ENCODE measurements at places on chromosomes 7 and 10. TPM values are rescaled to one million over a fixed set of nuclear protein-coding genes. Genes with fewer than 3 reads are reported as not detected.

Gene MYH16
- 0.01 TPM for polyA plus RNA-seq

Gene CLCN1
- polyA plus RNA-seq, result 1.6 TPM

Gene BMPR1A
- 41.5 TPM for polyA plus RNA-seq

Gene DGKI
- 1.4 TPM for polyA plus RNA-seq

- no peak for DNase-seq
These were observed 57.6 kb downstream of the SNX10 start for GRCh38 chr7:26349005-26349915.

DNA sequence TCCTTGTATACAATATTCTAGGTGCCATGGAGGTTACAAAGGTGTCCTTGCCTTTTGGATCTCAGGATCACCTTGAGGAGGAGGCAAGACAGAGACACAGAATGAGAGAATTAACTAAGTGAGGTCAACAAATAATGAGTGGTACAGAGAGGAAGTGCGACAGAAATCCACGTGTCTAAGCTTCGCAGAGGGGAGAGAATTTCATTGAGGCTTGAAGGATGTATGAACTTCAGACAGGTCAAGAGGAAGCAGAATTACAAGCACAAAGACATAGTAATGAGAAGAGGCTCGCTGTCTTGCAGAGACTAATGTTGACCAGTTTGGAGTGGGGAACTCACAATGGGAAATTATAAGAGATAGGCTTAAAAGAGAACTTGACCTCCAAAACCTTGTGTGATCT, 308.7 kb downstream of the FRMD4A start:
- no peak for DNase-seq

DNA sequence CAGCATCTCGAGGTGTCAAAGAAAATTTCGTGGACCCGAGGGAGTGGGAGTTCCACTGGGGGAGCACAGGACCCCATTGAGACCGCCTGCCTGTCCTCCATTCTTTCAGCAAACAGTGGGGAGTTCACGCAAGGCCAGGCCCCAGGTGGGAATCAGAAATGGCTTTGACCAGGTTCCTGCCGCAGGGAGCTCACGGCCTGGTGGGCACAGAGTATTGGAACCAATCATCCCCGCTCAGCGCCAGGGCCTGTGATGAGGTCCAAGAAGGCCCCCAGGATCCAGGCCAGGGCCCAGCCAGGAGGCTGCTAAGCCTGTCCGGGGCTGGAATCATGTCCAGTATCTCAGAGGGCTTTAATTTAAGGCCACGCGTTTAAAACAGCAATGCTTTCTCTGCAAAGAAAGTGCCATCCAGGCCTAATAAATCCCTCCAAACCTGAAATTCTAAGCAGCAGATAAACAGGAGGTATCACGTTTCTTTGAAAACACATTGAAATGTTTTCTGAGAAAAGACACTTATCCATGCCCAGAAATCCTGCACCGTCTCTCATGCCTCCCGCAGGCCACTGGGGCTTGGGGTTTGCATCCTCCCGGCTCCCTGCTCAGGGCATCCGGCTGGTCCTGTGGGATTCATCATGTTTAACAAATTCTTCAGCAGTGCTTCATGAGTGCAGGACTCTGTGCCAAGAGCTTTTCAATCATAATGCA, 125.7 kb downstream of the OAT start:
- no peak for DNase-seq

DNA sequence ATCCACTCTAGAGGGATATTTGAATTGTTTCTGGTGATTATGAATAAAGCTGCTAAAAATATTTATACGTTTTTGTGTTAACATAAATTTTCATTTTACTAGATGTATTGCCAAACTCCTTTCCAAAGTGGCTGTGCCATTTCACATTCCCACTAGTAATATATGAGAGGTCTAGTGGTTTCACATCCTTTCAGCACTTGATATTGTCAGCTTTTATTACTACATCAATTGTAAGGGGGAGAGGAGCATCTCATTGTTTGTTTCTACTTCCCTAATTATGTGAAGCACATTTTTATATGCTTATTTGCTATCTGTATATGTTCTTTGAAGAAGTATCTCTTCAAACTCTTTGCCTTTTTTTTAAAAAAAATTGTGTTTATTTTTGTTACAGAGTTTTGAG, 184.5 kb downstream of the ADK start:
- DNase-seq, result no peak

DNA sequence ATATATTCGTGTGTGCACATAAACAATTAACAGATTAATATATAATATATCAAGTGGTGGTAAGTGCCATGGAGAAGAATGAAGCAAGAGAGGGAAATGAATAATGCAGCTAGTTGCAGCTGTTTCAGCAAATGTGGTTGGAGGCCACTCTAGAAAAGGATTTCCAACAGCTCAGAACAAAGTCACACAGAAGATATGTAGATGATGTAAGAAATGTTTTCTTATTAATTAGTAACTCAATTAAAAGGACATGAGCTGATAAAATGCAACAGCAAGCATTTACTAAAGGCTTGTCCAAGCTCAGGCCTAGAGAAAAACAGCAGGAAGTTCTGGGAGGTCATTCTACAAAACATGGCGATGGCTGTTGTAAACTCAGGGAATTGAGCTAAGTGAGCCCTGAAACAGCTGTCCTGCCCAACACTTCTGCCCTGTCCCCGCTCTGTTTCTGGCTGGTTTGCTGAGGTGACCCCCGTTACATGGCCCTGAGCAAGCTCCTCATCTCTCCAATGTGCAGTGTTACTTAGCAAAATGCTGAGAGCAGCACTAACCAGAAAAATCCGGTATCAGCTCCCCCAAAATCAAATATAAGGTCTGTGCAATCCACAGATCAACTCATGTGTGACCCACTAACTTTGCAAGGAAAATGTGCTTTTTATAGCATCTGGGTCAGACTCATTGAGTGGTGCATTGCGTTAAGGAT, 23.4 kb upstream of the C10orf67 start:
- no peak for DNase-seq
